Osteocyte (in vitro differentiated cells): ENCODE measurements at places on chromosomes 11 and 22. TPM values are rescaled to one million over a fixed set of nuclear protein-coding genes. Genes with fewer than 3 reads are reported as not detected.

Gene THAP7
- 24.8 and 27.0 TPM in 2 replicates for total RNA-seq

DNA sequence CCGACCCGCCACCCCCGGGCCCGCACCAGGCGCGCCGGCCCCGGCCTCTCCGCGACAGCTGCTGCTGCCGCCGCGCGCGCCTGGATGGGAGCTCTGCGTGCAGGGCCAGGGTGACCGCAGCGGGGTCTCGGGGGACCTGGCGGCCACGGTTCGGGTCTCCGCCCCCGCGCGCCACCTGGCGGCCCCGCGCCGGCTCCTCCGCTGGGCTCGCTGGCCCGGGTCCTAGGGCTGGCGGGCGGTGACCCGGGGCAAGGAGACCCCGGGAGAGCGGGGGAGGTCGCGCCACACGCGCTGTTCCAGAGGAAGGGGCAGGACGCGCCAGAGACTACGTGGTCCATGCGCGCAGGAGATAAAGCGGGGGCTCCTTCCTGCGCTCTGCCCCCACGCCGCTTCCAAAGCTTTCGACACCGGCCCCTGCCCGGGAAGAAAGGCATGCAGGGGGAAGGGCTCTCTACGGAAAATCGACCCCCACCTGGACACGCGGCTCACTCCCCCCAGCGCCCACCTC is 562 bp downstream of the SHANK2 start:
- H3K4me3 ChIP-seq: no peak overlapping the region
- H3K27ac ChIP-seq: no peak overlapping the region
- no peaks in the 10 kb centered on the region for H3K36me3 ChIP-seq
- peaks cover 55% of the 10 kb centered on the region for H3K27me3 ChIP-seq
- DNase-seq: no peak

DNA sequence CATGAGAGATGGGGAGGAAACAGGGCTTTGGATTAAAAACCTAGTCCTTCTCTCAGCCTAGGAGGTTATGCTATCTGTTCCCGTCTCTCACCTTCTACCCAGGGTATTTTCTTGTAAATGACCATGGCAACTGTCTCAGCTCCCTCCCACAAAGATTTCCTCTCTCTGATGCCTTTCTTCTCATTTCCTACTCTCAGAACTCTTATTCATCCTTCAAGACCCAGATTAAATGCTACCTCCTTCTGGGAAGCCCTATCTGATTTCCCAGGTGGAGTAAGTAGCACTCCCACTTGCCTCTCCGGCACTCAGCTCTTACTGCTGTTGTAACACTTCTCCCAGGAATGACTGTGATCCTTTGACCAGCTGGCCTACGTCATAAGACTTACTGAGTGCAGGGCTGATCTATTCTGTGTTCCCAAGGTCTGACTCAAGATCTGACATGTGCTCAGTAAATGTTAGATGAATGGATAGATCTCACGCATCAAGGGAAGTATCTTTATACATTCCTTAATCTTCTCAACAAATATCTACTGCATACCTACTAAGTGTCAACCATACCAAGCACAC is 175.0 kb downstream of the TENM4 start:
- no peaks in the 10 kb centered on the region for H3K36me3 ChIP-seq
- no peak overlapping the region for H3K27ac ChIP-seq
- no peak overlapping the region for H3K4me3 ChIP-seq
- peaks cover 7% of the 10 kb centered on the region for H3K27me3 ChIP-seq

Gene DENND6B
- total RNA-seq: 10.4 and 10.8 TPM in 2 replicates

DNA sequence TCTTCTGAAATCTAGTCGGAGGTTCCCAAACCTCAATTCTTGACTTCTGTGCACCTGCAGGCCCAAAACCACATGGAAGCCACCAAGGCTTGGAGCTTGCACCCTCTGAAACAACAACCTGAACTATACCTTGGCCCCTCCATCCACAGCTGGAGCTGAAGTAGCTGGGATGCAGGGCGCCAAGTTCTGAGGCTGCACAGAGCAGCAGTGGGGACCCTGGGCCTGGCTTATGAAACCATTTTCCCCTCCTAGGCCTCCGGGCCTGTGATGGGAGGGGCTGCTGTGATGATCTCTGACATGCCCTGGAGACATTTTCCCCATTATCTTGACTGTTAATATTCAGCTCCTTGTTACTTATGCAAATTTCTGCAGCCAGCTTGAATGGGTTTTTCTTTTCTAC is 38.3 kb upstream of the MMP7 start:
- H3K27me3 ChIP-seq: peaks cover 5% of the 10 kb centered on the region
- no peak overlapping the region for H3K4me3 ChIP-seq
- no peaks in the 10 kb centered on the region for H3K4me1 ChIP-seq
- no peak overlapping the region for H3K27ac ChIP-seq
- H3K36me3 ChIP-seq: peaks cover 1% of the 10 kb centered on the region

- no peak for DNase-seq
- H3K27ac ChIP-seq: no peak overlapping the region
- H3K36me3 ChIP-seq: peaks cover 47% of the 10 kb centered on the region
- no peaks in the 10 kb centered on the region for H3K27me3 ChIP-seq
- H3K4me1 ChIP-seq: no peaks in the 10 kb centered on the region
These were observed 21.9 kb downstream of the ASCC2 start for GRCh38 chr22:29816128-29816527.

Gene FOLR1
- total RNA-seq: not detected in 2 replicates

DNA sequence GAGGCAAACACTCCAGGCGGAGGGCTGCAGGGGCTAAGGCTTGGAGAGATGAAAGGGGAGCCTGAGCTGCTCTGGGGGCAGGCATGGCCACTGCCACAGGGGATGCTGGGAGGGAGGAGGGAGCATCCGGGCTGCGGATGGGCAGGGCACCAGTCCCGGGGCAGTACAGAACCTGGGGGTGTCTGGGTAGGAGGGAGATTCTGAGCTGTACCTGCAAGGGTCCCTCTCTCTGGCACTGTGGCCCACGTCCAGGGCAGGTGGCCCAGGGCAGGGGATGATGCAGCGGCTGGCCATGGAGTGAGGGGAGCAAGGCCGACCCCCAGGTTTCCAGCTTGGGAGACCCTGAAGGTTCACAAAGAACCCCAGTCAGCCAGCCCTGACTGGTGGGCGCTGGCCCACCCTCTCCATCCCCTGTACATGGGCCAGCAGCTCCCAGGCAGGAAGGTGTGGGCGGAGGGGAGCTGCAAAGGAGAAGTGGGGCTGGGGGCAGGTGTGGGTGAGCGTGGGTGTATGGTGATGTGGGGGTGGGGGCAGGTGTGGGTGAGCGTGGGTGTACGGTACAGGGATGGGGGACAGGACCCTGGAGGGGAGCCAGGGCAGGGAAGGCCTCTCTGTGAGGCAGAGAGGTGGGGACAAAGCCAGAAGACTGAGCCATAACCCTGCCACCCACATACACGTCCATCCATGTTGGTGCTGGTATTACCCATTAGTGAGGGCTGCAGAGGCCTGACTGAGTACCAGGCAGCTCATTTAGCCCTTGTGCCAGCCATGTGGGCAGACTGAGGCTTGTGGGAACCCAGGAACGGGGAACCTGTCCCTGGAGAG is 2.2 kb upstream of the TNFRSF13C start:
- no peak overlapping the region for H3K4me3 ChIP-seq
- no peaks in the 10 kb centered on the region for H3K36me3 ChIP-seq

Gene SAA1
- not detected in 2 replicates for total RNA-seq

DNA sequence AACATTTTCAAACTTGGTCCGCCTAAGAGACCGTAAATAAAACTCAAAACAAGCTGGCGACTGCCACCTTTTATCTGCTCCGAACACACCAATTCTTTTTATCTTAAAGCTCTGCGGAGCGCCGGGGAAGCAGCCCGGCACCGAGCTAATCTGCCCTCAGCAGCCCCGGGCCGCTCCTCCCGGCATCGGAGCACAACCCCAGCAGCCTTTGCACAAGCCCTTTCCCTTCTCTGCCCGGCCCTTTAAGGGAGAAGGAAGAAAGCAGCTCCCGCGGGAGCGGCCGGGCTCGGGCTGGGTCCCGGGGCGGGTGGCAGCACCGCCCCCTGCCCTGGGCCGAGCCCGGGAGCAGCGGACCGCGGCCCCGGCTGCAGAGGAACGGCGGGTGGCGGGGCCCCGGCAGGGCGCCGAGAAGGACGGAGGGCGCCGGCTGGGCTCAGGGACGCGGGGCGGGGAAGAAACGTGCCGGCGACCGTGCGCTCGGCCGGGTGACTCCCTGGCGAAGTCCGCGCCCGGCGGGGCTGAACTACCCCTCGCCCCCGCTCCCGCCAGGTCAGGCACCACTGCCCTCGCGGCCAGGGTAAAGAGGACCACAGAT is 133.6 kb upstream of the C11orf58 start:
- H3K36me3 ChIP-seq: no peaks in the 10 kb centered on the region
- peaks cover 19% of the 10 kb centered on the region for H3K4me1 ChIP-seq
- no peaks in the 10 kb centered on the region for H3K27me3 ChIP-seq
- DNase-seq: no peak
- peak overlapping the region; percentile 96 for H3K27ac ChIP-seq
- H3K4me3 ChIP-seq: peak overlapping the region; percentile 90

Gene MFRP
- total RNA-seq: not detected in 2 replicates

DNA sequence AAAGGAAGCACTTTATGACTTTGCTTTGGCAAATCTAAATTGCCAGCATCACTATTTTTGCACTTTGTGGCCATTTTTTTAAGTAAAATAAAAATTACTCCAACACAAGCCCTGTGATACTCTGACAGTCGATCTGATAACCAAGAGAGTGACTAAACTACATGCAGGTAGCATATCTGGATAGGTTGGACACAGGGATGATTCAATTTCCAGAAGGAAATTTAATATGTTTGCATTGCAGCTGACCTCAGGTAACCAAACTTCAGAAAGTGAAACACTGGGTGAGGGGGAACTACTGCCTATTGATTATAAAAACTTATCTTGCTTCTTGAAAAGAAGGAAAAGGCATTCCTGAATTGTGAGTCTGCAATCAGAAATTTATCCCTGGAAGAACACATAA is 13.9 kb downstream of the OR5B3 start:
- no peaks in the 10 kb centered on the region for H3K36me3 ChIP-seq
- no peak overlapping the region for H3K4me3 ChIP-seq
- no peak for DNase-seq
- H3K27ac ChIP-seq: no peak overlapping the region
- H3K4me1 ChIP-seq: peaks cover 40% of the 10 kb centered on the region
- no peaks in the 10 kb centered on the region for H3K27me3 ChIP-seq

GRCh38 chr11:66327171-66328030 is 8.8 kb downstream of the RIN1 start:
- DNase-seq: no peak
- H3K36me3 ChIP-seq: peaks cover 2% of the 10 kb centered on the region
- H3K4me3 ChIP-seq: no peak overlapping the region
- peaks cover 71% of the 10 kb centered on the region for H3K4me1 ChIP-seq
- peak overlapping the region; percentile 87 for H3K27ac ChIP-seq
- no peaks in the 10 kb centered on the region for H3K27me3 ChIP-seq

DNA sequence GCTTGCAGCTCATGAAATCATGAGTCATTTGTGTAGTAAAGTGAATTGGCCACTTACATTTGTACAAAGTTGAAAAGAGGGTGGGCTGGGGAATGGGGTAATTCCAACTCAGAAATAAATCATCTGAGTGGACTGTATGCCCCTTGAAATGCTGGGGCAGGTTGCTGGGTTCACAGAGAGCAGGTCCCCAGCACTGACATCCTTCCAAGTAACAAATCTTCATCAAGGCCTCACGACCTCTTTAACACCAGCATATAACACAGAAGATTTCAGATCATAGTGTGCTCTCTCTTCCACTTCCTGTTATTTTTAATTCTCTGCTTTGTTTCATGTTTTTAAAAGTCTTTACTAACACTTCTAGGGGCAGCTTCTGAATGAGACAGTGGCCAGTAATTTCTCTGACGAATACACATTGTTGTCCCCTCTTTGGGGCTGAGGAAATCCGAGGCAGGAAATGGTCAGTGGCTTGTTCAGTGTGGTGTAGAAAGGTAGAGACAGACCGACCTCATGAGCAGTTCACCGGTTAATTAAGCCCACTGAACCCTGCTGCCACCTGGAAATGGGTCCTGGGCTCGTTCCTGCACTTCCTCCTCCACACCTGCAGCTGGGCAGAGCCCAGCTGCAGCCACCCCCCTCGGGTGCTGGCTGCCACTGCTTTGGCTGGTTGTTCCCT is 127.7 kb downstream of the MAML2 start:
- H3K27me3 ChIP-seq: no peaks in the 10 kb centered on the region
- H3K4me3 ChIP-seq: no peak overlapping the region
- H3K27ac ChIP-seq: peak overlapping the region; percentile 85
- H3K4me1 ChIP-seq: peaks cover 76% of the 10 kb centered on the region
- no peak for DNase-seq
- no peaks in the 10 kb centered on the region for H3K36me3 ChIP-seq

DNA sequence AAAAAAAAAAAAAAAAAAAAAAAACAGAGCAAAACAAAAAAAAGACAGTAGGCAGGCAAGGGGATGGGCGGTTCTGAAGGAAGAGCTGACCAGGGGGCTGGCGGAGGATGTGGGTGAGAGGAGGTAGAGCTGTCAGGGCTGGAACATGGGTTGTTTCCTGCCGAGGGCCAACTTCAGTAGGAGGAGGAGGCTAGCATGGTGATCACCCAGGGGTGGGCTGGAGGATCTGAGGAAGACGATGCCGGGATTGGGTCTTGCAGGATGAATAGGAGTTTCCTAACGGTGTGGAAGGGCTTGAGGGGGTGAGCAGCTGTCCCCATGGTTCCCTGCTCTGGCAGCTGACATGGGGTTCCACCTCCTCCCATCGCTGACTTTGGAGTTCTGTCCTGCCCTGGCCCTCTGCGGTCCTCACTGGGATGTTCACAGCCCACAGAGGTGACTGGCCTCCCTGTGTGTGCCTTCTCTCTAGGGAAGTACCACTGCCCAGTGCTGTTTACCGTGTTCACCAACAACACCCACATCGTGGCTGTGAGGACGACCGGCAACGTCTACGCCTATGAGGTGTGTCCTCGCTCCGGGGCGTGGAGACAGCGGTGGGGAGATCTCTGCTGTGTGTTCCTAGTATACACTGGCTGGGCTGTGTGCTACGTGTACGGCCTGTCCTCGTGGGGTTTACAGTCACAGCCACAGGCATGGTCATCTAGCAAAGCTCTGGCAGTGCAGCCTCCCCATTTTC is 15.2 kb downstream of the PPIL2 start:
- H3K36me3 ChIP-seq: peaks cover 13% of the 10 kb centered on the region
- H3K27me3 ChIP-seq: no peaks in the 10 kb centered on the region
- no peak overlapping the region for H3K4me3 ChIP-seq
- H3K27ac ChIP-seq: peak overlapping the region; percentile 23

GRCh38 chr22:26033586-26033985 is 135.7 kb upstream of the SEZ6L start:
- no peaks in the 10 kb centered on the region for H3K4me1 ChIP-seq
- no peaks in the 10 kb centered on the region for H3K27me3 ChIP-seq
- no peak overlapping the region for H3K27ac ChIP-seq
- no peak overlapping the region for H3K4me3 ChIP-seq
- H3K36me3 ChIP-seq: no peaks in the 10 kb centered on the region

Gene TAGLN
- total RNA-seq: 711 and 715 TPM in 2 replicates

Gene THY1
- total RNA-seq: 11.3 and 14.0 TPM in 2 replicates

Gene POLDIP3
- 77.8 and 77.9 TPM in 2 replicates for total RNA-seq

- H3K36me3 ChIP-seq: no peaks in the 10 kb centered on the region
- H3K4me1 ChIP-seq: peaks cover 60% of the 10 kb centered on the region
- H3K27me3 ChIP-seq: no peaks in the 10 kb centered on the region
- peak overlapping the region; percentile 80 for H3K27ac ChIP-seq
These were observed 2.4 kb upstream of the SYT8 start for GRCh38 chr11:1832211-1832919.

Gene ALKBH8
- total RNA-seq: 5.0 and 7.0 TPM in 2 replicates

Gene PHLDA2
- total RNA-seq: 89.6 and 96.1 TPM in 2 replicates

- peaks cover 42% of the 10 kb centered on the region for H3K4me1 ChIP-seq
- H3K27ac ChIP-seq: no peak overlapping the region
- H3K4me3 ChIP-seq: no peak overlapping the region
- no peak for DNase-seq
- H3K36me3 ChIP-seq: no peaks in the 10 kb centered on the region
These were observed 53.1 kb upstream of the SHISAL1 start for GRCh38 chr22:44365832-44366231.
